Right renal pelvis (tissue), 4 donors: ENCODE measurements at places on chromosomes 4 and X.

- no peak for DNase-seq
These were observed 100.6 kb downstream of the AFF2 start for GRCh38 chrX:148601034-148601433.

- peak; percentile 55 for DNase-seq
These were observed 104.1 kb downstream of the PHOX2B start for GRCh38 chr4:41644288-41644914.

GRCh38 chr4:74627504-74627903 is 166.8 kb downstream of the BTC start:
- no peak for DNase-seq

GRCh38 chrX:20374450-20374849 is 107.7 kb upstream of the RPS6KA3 start:
- DNase-seq, result no peak

- DNase-seq, result no peak
These were observed 385.7 kb upstream of the EPHA5 start for GRCh38 chr4:66055999-66056398.

DNA sequence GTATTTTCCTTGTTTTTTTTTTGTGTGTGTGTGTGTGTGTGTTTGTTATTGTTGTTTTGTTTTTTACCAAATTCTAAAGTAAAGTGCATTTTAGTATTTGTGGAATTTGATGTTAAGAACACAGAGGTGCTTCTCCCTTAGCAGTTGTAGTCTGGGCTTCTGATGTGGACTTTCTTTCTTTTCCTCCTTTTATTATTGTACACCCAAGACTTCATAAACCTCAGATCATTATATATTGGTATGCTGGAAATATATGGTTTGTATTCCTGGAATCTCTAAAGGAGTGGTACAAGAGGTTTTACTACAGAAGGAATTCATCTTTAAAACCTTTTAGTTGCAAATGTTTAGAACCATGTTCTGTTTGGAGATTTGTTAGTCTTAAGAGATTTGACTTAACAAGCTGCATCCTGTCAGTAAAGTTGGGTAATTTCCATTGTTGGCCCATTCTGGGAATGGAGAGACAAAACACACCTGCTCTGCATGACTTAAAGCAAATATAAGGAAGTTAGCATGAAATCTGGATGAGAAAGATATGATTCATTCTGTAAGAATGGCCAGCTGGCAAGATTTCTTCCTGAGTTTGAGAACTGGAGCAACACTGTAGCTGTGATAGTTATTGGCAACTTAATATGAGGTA is 64.0 kb downstream of the SMAD1 start:
- DNase-seq, result peak; percentile 49

DNA sequence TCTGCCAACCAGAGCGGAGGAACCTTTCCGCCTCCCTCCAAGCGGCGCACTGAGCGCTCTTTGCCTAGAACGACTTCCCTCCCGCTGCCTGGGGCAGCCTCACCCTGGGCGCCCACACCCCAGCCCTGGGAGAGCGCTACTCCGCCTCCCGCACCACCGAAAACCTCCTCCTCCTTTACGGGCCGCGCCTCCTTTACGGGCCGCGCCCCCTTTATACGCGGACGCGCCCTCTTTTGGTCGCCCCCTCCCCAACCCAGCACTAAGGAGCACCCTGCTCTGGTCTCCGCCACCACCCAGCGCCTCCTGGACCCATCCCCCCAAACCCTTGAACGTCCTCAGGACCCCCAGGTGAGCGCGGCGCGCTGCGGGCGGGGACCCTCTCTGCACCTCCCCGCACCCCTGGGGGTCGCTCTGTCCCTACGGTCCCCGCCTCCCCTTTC is 586 bp upstream of the NSG1 start:
- DNase-seq, result no peak

DNA sequence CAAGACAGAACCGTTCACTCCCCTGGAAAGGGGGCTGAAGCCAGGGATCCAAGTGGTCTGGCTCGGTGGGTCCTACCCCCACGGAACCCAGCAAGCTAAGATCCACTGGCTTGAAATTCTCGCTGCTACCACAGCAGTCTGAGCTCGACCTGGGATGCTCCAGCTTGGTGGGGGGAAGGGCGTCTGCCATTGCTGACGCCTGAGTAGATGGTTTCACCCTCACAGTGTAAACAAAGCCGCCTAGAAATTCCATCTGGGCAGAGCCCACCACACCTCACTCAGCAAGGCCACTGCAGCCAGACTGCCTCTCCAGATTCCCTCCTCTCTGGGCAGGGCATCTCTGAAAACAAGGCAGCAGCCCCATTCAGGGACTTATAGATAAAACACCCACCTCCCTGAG is 13.4 kb upstream of the PBDC1 start:
- DNase-seq, result no peak

DNA sequence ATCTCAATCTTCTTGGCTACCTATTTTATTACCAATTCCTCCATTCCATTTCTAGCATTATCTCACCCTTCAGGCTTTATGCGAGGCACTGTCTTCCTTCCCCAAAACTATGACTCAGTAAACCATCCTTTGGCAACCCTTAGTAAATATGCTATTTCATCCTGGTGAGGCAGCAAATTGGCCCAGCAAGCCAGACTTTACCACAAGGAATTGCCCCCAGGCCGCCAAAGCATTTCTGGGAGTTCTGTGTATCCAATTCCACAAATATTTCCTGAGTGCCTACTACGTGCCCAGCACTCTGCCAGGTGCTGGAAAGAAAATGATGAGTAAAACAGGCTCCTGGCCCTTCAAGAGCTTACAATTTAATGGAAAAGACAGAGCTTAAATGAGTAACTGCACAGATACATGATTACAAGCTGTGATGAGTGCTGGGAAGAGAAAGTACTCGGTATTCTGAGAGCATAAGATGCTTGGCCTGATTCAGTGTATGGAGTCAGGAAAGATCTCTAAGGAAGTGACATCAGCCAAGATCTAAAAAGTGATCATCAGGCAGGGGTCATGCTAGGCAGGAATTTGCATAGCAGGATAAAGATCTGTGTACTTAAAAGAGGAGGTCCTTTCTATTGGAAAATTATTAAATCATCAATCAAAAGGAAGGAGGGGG is 193.8 kb downstream of the ADAMTS3 start:
- no peak for DNase-seq

GRCh38 chr4:118760493-118760892 is 75.3 kb downstream of the METTL14 start:
- no peak for DNase-seq

DNA sequence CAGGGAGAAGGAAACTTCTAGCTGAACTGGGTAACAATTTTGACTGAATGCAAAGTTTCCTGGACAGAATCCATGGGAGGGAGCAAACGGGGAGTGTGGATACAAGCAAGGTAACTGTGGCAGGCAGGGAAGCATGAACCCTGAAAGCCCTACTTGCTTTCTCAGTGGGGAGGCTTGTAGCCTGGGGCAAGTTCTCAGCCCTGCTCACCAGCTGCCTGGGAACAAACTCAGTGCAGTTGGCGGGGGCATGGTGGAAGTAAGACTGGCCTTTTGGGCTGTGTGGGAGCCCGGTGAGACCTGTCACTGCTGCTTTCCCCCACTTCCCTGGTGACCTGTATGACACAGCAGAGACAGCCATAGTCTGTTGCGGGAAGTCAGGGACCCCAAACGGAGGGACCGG is 14.0 kb upstream of the TEX13B start:
- no peak for DNase-seq

- DNase-seq, result no peak
These were observed 49.3 kb downstream of the NPNT start for GRCh38 chr4:105944540-105944939.

DNA sequence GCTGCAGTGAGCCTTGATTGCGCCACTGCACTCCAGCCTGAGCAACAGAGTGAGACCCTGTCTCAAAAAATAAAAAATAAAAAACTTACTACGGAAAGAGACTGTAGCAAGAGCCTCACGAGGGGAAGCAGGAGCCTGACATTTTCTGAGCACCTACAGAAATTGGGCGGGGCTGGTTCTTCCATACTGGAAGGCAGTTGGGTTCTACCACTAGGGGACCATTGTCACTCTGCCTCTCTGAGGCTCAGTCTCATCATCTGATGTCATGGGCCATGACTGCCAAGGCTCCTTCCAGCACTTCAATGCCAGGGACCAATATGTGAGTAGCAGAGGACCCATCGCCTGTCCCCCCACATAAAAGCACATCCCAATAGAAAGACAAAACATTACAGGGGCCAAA is 8.2 kb downstream of the SH3KBP1 start:
- no peak for DNase-seq

DNA sequence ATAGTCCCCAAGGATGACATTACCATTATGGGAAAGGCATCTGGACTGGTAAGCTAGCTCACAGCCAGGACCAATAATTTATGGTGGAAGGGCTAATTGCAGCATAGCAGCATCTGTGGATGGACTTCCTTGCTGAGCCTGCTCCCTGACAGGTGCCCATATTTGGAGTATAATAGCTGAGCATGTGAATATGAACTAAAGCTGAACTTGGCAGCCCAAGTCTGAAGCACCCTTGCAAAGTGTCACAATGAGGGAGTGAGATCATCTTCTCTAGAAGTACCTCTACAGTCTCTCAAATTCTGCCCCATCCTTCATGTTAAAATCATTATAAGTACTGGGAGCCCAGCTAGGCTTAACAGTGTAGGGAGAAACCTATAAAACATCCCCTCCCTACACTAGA is 128.2 kb upstream of the INPP4B start:
- DNase-seq, result no peak

DNA sequence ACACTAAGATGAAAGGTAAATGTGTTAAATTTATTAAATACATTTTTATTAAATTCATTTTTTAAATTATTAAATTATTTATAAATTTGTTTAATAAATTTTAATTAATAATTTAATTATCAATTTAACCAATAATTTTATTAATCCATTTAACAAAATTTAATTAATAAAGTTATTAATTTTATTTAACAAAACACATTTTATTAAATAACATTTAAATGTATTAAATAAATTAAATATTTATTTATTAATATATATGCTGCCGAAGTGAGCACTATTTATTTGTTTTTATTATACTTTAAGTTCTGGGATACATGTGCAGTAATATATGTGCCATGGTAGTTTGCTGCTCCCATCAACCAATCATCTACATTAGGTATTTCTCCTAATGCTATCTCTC is 719.5 kb downstream of the TRIML1 start:
- no peak for DNase-seq

- no peak for DNase-seq
These were observed 8.1 kb downstream of the JAKMIP1 start for GRCh38 chr4:6192245-6192644.

GRCh38 chr4:74540193-74540592 is 95.3 kb downstream of the AREG start:
- DNase-seq, result no peak

DNA sequence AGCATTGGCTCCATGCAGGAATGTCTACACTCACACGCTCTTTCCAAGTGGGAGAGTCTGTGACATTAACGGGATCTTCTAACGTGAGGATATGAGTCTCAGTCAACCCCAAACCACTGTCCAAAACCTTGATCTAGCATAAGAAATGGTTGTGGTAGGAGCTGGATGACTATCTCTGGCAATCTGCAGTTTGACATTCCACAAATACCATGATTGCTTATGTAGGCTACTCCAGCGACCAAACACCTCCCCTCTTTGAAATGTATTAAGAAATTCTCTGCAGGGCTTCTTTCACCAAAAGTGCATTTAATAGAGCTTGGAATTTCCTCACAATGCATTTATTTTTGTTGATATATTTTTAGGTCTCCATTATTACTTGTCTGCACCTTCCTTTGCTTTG is 14.1 kb upstream of the STX18 start:
- no peak for DNase-seq

GRCh38 chr4:25095837-25096236 is 64.4 kb downstream of the SEPSECS start:
- no peak for DNase-seq

- DNase-seq, result no peak
These were observed 207.2 kb upstream of the SLIT2 start for GRCh38 chr4:20044502-20044911.

- DNase-seq, result no peak
These were observed 85.9 kb upstream of the PAK3 start for GRCh38 chrX:111010111-111010510.

DNA sequence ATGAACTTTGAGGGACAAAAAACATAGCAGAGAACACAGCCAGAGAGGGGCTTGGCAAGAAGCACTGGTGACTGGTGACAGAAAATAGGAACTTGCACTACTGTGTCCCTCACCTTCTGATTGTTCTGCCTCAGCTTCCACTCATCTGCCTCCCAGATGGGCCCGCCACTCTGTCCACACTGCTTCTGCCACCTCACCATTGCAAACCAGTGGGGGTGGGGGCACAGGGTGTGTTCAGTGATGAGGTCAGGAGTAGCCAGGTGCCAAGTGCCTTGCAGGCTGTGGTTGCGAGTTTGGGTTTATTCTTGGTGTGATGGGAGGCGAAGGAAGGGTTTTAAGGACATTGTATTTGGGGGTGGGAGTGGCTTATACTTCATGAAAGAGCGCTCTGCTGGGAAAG is 9.1 kb upstream of the UBA1 start:
- no peak for DNase-seq

DNA sequence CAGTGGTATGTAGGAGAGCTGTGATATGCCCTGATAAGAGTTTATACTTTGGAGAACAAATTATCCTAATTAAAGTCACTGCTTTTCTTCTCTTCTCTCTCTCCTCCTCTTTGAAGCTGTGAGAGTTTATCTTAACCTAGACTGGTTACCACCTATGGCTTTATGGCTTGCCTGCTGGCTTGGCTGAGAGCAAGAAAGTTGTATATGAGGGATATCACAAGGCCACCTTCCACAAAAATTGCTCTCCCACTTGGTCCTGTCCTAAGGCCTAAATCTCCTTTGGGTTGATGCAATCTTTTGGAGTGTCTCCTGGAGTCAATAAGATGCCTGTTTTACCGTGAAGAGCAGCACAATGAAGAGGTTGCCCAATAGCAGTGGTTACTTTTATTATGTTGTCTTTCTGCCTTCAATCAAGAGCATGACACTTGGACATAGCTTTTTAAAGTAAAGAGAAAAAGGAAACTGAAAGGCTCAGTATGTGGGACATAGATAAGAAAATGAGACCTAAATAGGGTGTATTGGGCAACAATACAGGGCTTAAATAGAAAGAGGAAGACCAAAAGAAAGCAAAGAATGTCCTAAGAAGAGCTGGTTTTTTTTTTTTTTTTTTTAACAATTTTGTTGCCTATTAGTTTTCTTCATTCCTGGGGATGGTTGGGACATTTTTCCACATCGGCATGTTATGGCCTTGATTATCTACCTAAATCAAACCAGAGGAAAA is 9.2 kb downstream of the GUCY1A1 start:
- DNase-seq, result no peak
